ENCODE measurements at places on chromosomes 16 and 17. TPM values are rescaled to one million over a fixed set of nuclear protein-coding genes. Genes with fewer than 3 reads are reported as not detected.
A peak's percentile ranks its signal among the peaks of the same experiment; 100 is the strongest.

TMEM235 gene
- not detected for total RNA-seq

NEUROD2 gene
- total RNA-seq: not detected

NOS2 gene
- not detected for total RNA-seq

DNA sequence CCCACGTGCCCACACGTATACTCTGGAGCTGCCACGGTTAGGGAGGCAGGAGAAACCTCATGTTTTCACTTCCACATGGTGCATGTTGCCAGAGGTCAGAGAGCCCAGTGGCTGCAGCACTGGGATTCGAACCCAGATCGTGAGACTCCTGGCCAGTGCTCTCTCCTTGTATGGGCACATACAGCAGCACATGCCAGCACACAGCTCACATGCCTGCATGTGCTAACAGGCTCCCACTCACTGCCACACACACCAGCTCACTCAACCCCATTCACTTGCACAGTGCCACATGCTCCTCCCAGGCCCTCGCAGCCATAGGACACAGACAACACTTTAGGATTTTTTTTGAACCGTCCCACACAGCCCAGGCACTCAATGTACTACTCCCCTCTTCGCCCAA lies 49.5 kb upstream of the MRPS23 start:
- DNase-seq: no peak

HOXB7 gene
- total RNA-seq: 6.4 TPM

DNA sequence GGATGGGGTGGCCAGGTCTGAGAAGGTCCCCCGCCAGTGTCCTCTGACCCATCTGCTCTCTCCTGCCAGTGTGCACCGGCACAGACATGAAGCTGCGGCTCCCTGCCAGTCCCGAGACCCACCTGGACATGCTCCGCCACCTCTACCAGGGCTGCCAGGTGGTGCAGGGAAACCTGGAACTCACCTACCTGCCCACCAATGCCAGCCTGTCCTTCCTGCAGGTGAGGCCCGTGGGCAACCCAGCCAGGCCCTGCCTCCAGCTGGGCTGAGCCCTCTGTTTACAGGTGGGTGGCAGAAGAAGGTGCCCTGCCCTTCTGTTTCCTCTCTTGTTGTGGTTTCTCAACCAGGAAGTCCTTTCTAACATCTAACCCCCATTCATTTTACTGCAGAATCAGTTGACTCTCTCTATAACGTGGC lies 7.1 kb downstream of the ERBB2 start:
- DNase-seq: no peak

GRCh38 chr17:58632324-58633314 lies 59.2 kb downstream of the TEX14 start:
- no peak for DNase-seq

GRCh38 chr16:70160388-70160787 lies 13.2 kb upstream of the CLEC18C start:
- no peak for DNase-seq

ATP2A3 gene
- total RNA-seq: 12.4 TPM

DNA sequence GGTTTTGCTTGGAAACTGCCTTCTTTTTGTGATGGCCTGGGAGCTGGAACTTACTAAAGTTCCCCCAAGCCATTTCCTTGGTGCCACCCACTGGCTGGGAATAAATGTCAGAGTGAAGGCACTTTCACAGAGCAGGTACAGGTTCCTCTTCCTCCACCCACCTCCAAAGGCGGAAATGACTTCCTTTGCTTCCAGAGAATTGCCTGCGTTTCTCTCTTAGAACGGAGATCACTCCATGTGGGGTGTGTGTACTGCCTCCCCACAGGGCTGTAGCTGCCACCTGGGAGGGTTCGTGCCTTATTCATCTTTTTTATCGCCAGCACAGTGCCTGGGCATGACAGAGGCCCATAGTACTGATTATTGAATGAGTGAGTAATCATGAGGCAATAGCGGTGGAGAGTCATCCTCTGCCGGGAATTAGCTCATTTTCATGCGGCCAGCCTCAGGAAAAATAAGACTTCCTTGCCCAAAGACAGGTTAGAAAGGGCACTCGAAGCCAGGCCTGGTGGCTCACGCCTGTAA lies 32.2 kb upstream of the HAS3 start:
- peak; percentile 82 for DNase-seq

PSMD11 gene
- 60.4 TPM for total RNA-seq

CCL8 gene
- total RNA-seq: 0.26 TPM

CDH11 gene
- 220 TPM for total RNA-seq

GRCh38 chr17:49630113-49630900 lies 47.6 kb downstream of the SPOP start:
- DNase-seq: no peak

- no peak for DNase-seq
These were observed 28.2 kb upstream of the CACNG1 start for GRCh38 chr17:67016039-67016762.

GP1BA gene
- not detected for total RNA-seq

- peak; percentile 33 for DNase-seq
These were observed 22.4 kb downstream of the SLC35G3 start for GRCh38 chr17:35171834-35172233.

- no peak for DNase-seq
These were observed 6.0 kb downstream of the CDK5R1 start for GRCh38 chr17:32492648-32493289.

GRCh38 chr17:50949989-50950877 lies 84.1 kb upstream of the TOB1 start:
- peak; percentile 90 for DNase-seq

- DNase-seq: no peak
These were observed 62.9 kb downstream of the PRMT7 start for GRCh38 chr16:68373528-68374245.

CDK5R1 gene
- 0.33 TPM for total RNA-seq

SHBG gene
- total RNA-seq: 0.33 TPM

GCGR gene
- not detected for total RNA-seq

Measured in fibroblast of lung (primary cell).